ENCODE measurements at places on chromosomes 3 and 15.

DNA sequence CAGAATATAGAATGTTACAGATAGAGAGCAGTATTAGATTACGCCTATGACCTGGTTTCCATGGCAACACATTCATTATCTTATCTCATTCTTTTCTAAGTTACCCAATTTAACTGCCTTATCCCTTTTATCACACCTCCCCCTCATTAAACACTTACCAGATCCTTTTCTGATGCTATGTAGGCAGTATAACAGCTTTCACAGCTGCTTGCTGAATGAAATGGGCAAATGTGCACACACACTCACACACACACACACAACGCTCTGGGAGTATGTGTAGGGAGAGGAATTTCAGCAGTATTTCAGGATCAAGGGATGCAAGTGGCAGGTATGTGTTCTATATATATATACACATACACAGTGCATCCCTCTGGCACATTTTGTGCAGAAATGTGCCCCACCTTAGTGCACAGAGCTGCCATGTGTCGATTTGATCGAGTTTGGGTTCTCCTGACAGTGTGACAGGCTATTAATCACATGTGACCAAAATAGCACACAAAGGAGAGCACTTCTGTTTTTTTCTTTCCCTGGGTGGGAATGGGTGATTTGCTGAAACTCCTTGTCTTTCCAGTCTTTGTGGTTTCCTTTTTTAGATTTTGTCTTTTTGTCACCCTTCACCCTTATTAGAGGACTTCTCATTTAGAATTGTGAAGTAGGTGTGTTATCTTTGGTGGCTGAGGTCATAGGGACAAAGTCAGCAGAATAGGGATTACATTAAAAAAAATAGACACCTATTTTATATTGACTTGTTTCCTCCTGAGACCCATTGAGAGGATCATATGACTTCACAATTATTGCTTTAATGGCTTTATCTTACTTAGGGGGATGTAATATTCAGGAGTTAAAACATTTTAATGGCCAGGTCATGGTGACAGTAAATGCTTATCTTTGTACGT, 553.7 kb downstream of the PDCD6IP start:
- DNase-seq: no peak

DNA sequence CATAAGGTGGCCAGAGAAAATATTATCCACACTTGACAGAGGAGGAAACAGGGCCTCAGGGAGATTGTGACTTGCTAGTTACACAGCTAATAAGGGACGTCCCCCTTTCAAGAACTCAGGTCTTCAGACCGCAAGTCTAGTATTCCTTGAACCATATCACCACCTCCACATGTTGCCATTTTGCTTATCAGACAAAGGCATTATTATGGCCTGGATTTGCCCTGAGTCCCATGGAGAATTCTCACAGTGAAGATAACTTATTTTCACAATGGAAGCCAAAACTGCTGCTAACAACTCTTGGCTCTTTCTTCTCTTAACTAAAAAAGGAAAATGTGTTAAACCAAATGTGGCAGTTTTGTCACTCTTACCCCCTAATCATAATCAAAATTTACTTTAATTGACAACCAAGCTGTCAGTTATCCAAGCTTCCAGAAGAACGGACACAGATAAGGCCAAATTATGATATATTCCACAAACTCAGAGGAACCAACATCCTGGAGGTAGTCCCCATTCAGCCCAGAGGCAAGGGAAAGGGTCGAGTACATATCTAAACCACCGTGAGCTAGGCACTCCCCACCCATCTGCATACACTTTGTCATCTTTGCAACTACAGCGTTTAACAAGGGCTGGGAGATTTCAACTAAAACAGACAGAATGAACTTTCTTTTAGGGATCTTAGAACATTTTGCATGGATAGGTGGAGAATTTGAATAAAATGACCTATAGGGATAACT, 63.6 kb upstream of the THBS1 start:
- peak; percentile 4 for DNase-seq

DNA sequence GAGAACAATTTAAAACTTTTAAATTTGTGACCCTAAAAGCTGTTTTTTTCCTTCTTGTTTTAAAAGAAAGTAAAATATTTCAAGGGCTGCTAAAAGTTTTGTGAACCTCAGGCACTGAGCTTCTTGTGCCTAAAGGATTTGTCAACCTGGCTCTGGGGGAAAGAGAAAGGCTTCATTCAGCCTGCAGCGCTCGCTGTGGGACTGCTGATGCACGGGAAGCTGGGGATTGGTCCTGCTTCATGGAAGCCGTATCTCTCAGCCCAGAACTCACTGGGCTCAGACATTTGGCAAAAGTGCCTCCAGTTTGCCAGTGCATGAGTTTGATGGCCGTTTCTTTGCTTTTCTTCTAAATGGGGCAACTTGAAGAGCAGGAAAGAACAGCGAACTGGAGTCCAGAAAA, 30.8 kb downstream of the TPRG1 start:
- DNase-seq: no peak

- no peak for DNase-seq
Measured at GRCh38 chr3:9151240-9151639, 98.2 kb downstream of the SRGAP3 start.

DNA sequence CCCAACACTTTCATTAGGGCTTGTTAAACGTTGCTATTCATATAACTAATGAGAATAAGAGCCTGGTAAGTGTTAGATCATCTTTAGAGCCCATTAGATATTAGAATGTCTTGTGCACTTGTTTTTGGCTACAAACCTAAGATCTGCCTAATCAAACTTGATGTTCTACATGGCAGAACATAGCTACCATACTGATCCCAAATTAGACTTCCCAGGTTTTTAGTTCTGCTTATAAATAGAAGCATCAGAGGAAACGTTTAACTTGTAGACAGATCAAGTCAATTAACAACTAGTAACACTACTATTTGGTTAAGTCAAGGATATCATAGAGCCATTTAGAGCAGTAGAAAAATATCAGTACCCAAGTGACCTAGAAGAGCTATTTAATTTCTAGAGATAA, 11.7 kb upstream of the KPNA4 start:
- DNase-seq: no peak

- DNase-seq: no peak
Measured at GRCh38 chr3:24686808-24687207, 192.2 kb upstream of the THRB start.

- DNase-seq: no peak
Measured at GRCh38 chr15:48619446-48619845, 26.1 kb downstream of the FBN1 start.

DNA sequence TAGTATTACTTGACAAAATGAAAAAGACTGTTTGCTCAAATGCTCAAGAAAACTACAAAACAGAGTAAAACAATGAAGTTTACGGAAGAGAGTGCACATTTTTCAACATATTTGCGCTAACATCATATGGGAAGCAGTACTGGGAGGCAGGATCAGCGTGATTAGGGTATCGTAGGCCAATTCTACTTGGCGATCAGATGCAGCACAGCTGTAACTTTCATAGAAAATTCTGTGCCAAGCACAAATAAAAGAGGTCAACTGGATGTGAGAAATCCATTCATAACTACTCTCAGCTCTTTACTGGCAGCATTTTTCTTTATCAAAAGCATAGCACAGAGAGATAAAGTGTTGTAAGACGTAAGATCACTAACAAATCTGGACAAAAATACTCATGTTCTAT, 1196.3 kb upstream of the GBE1 start:
- no peak for DNase-seq

DNA sequence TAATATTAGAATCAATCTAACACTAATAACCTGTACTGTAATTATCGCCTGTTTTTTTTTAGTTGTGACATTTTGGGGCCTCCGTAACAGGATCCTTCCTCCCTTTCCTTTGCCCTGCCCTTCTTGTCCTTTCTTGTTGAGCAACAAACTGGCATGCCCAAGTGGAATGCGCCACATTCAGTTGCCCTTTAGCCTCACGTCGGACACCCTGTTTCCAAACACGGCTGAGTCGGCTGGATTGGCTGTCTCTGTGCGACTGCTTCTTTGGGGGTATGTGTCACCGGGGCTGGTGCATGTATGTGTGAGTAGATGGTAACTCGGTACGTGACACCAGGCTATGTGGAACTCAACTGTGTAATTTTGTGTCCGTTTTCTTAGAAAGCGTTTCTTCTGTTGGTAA, 24.1 kb downstream of the TRAK1 start:
- no peak for DNase-seq

DNA sequence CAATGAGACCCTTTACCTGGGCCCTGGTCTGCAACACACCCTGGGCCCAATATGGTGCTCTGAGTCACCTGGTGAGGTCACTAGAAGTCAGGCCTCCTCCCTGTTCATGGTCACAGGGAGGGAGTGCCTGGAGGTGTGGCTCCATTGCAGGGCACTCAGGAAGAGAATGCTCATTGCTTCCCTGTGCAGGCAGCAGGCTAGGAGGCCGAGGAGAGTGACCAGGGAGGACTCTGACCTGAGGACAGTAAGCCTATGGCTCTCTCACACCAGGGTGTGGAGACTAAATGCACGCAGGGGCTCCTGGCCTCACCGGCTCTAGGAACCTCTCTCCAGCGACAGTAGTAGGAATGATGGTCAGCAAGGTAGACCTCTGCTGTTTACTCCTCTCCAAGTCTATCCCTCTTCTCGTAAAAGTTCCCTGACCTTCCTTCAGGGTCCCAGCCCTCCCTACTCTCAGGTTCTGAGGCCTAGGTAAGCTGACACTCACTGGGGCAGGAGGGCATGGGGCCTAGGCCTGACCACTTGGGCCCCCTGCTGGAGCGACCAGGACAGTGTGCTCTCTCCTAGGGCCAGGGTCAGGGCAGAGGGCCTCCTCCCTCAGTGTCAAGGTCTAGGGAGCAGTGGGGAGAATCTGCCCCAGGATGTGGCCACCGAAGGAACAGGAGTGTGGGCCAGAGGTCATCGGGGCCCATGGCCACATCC, 9.6 kb upstream of the SLCO2A1 start:
- DNase-seq: no peak

- no peak for DNase-seq
Measured at GRCh38 chr3:155535098-155535497, 209.8 kb downstream of the PLCH1 start.

DNA sequence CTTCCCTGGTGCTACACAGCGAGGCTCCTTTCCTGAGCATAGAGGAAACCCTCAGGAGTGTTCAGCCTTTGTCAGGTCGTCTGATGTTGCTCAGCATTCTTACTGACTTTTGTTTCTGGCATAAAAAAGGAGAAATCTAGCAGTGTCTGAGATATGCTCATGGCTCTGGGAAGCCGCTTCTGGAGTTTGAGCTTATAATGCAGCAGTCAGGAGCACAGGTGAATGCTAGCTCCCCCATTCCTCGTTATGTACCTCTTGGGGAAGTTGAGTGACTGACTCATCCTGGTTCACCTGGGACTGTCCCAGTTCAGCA, 49.2 kb upstream of the MYZAP start:
- DNase-seq: no peak

DNA sequence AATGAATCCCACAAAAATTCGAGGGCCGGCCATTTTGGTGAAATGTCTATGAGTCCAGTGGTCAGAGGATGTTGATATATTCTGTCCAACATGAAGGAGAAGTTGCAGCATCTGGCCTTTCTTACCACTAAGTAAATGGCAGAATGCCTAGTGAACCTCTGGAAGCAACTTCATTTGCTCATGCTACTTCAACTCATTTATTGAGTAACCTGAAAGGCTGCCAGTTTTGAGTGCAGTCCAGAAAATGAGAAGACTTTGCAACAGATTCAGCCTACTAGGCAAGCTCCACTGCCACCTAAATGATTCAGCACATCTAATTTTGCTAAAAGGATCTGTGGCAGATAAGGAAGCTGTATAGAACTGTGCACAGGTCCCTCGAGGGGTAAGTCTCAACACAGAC, 265.0 kb downstream of the OPA1 start:
- no peak for DNase-seq

GRCh38 chr15:63305260-63305659, 27.9 kb downstream of the APH1B start:
- no peak for DNase-seq

DNA sequence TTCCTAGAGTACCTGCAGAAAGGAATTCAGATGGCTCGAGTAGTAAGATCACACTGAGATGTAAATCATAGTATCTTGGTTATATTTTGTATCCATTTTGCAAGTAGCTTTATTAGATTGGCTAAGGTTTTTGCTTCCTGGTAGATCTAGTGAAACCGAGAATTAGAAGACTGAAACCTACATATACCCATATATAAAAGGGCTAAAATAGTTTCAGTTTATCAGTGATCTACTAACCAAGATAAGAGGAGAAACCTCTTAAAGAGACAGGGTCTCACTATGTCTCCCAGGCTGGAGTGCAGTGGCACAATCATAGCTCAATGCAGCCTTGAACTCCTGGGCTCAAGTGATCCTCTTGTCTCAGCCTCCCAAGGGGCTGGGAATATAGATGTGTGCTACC, 135.3 kb downstream of the PCCB start:
- no peak for DNase-seq

DNA sequence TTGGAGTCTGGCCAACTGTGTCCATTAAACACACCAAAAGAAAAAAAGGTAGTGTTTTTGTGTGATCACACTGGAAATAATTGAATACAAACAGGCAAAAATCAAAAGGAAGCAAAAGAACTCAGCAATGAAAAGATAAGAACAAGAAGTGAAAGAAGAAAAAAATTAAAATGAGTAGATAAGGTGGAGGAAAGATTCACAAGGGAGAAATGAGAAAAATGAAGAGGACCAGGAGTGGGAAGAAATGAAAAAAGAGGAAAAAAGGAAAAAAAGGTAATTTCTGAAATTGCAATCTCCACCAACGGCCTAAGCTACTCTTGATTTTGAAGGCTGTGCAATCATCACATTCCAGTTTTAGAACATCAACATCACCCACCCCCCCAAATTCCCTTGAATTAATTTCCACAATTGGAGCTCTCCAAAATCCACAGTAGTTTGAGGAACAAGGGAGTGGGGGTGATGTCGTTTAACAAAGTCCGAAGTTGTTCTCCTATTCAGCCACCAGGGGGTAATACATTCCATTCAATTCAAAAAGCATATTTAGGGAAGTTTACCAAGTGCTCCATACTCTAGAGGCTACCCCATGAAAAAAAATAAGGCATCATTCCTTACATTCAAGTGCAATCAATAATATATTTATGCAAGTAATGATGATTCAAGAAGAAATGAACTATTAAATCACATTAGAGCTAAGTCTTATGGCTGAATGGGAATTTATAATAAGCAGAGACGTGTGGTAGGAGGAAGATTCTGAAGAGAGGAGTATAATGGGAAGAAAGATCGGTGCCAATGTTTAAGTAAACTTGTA, 37.4 kb downstream of the ZNF860 start:
- DNase-seq: peak; percentile 6

DNA sequence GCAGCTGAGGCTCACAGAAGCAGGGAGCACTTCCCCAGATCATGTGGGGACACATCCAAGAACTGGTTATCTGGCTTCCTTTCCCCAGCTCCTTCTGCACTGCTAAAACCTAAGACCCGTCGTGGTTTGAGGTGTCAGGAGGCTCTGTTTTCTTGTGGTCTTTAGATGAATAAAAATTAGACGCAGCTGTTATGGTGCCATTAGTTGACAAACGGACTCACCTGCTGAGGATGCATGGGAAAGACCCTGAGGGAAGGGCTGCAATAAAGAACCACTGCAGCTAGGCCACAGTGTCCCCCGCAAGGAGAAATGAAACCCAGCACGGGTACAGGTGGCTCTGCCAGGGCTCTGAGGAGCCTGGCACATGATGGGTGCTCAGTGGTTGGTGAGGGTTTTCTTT, 99.4 kb downstream of the IQSEC1 start:
- no peak for DNase-seq
